ENCODE measurements at places on chromosomes 2 and 18.

GRCh38 chr2:43196768-43197587 lies 29.4 kb downstream of the ZFP36L2 start:
- no peak for DNase-seq

DNA sequence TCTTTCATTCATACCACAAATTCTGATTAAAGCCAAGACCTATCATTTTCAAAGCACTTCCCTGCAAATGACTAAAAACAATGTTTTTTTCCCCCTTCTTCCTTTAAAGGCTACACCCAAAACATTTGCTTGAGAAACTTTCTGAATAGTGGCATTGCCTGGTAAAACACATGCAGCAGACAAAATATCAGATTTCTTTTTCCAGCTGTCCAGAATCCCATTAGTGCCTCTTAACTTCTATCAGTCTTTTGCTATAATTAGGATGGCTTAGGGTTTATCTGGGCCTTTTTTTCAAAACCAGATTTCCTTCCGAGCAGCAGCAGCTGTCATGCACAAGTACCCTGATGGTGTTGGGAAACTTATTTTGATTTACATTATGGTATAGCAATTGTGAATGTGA lies 50.6 kb downstream of the ALPK2 start:
- DNase-seq: no peak

DNA sequence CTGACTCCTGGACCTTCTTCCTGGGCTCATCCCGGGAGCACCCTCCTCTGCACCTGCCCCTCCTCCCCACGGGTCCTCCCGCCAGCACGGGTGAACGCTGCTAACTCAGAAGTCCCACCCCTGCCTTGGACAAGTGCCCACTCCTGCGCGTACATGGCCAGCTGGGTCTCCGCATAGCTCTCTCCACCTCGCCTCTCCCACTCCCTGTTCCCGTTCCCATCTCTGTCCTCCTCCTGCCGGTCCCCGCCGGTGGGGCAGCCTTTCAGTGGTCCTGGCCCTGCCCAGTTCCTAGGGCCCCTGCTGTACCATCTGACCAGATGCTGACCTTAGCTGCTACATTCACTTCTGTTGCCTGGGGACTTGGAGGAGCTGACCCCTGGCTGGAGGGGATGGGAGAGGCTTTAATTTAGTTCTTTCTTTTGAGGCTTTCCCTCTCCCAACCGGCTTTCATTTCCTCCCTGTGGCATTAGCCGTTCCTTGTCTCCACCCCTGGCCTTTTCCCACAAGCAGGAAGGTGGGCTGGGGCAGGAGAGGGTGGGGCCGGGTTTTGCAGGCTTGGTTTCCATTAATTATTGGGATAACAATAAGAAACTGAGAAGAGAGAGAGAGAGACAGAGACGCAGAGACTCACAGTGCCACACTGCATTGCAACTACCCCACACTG lies 136.1 kb downstream of the SH3BP4 start:
- no peak for DNase-seq

GRCh38 chr18:73861771-73862170 lies 285.9 kb downstream of the FBXO15 start:
- no peak for DNase-seq

- DNase-seq: no peak
Observed at GRCh38 chr2:188975497-188976102, 1.4 kb downstream of the COL3A1 start.

- no peak for DNase-seq
Observed at GRCh38 chr2:191631754-191632153, 46.2 kb upstream of the NABP1 start.

GRCh38 chr18:70142001-70142400 lies 63.5 kb downstream of the RTTN start:
- DNase-seq: no peak

DNA sequence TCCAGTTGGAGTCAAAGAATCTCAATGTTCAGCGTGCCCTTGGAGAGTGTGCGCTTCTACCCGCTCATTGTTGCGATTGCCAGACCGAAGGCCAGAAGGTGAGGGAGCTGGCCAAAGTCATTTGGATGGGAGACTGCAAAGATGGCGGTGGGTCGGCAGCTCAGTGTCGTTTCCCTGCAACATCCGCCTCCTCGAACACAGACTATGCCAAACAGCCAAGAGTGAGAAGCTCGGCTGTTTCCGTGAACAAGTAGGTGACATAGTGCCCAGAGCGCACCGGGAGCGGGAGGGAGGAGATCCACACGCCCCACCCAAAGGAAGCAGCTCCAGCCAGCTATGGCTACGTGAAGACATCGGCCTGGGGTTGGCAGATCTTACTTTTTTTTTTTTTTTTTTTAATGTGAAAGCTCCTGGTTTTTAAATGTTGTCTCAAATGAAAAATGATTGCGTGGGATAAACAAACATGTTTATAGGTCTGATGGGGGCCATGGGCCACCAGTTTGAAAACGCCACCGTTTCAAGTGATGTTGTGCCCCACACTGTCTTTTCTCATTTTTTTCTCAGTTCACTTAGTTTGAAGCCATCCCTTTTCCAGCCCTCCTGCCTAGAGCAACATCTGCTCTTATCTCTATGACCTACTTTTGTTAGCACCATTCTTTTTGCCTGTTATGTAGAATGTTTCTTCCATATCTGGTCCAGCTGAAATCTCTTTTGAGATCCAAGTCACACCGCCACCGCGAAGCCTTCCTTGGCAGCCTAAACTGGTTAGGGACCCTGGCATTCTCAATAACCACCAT lies 682.4 kb downstream of the RNF144A start:
- no peak for DNase-seq

DNA sequence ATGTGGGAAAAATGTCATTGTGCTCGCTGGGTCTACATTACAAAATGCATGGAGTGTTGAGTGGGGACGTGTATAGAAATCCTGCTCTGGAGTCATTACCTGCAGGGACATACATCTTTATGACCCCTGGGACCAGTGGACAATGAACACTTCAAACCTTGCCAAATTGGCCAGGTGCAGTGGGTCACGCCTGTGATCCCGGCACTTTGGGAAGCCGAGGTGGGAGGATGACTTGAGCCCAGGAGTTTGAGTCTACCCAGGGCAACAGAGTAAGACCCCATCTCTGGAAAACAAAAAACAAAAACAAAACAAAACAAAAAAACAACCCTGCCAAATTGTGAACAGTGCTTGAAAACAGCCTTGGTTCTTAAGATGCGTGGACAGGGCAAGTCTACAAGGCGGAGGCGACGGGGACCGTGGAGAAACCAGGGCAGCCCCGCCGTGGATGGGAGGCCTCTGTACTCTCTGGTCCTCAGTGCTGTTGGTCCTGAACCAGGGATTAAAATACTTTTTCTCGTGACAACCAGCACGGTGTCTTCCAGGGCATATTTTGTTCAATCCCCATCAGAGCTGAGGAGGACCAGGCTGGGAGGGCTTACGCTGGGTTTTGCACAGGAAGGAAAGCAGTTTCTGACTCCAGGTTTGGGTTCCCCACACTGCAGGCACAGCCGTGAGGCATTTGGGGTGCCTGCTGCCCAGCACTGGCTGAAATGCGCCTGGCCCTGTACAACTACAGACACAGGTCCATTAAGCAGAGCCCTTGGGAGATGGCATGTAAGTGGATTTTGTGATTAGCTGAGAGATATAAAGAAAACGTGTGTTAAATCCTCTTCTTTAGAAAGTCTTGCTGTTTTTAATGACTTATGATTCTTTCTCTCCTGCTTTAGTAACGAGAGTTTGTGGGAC lies 13.7 kb downstream of the COLEC11 start:
- DNase-seq: no peak

DNA sequence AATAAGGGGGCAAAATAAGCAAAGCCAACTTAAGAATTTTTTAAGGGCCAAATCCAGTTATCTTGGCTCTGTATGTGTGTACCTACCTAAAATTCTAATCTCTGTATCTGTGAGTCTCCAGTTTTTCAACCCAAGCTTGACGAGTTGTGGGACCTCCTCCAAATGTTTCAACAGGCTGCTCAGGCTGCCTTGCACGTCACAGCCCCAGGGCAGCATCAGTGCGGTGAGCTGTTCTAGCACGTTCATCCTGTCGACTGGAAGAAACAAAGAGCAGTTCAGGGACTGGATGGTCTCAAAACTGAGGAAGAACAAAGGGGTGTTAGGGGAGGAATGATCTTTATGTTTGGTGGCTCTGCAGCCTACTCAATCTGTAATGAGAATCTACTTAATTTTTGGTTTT lies 29.4 kb downstream of the NLRC4 start:
- no peak for DNase-seq

- DNase-seq: no peak
Observed at GRCh38 chr2:99488539-99489062, 1.2 kb downstream of the REV1 start.

- DNase-seq: no peak
Observed at GRCh38 chr2:168185583-168186274, 61.7 kb downstream of the STK39 start.

- no peak for DNase-seq
Observed at GRCh38 chr2:109348671-109349502, 219.9 kb downstream of the SH3RF3 start.

Measured in hippocampal formation (tissue), 2 donors.